ENCODE measurements at places on chromosomes 6 and 20.

DNA sequence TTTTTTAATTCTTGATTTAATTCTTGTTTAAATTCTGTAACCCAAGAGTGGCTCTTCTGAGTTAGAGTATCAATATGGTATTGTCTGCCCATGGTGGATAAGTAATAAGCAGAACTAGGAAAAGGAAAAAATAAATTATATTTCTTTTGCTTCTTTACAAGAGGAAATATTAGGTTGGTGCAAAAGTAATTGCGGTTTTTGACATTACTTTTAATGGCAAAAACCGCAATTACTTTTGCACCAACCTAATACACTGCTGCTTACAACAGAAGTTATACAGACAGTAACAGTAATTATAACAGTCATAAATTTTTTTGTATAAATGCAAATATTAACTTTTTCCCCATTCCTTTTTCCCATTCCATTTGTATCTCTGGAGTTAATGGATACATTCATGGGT is 65.6 kb downstream of the HS3ST5 start:
- no peak for DNase-seq

GRCh38 chr20:32440069-32440757 is 82.1 kb downstream of the ASXL1 start:
- no peak for DNase-seq

DNA sequence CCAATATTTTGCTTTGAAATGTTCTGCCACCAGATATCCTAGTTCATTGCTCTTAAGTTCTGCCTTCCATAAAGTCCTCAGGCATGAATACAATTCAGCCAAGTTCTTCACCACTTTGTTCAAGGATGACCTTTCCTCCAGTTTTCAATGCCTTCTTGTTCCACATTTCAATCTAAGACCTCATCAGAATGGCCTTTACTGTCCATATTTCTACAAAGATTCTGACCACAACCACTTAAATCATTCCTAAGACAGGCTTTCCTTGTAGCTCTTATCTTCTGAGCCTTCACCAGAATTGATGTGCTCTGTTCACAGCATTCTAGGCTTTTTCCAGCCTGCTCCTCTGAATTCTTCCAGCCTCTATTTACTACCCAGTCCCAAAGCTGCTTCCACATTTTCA is 319.0 kb downstream of the HACE1 start:
- DNase-seq: peak; percentile 34

- no peak for DNase-seq
Observed at GRCh38 chr20:32558526-32558925, 26.6 kb downstream of the NOL4L start.

- no peak for DNase-seq
Observed at GRCh38 chr6:81144346-81144745, 608.1 kb downstream of the TENT5A start.

Measured in amniotic stem cell (primary cell).